ENCODE measurements at places on chromosomes 5 and 9.

GRCh38 chr5:157271740-157272271, 5.9 kb downstream of the CYFIP2 start:
- DNase-seq = no peak

GRCh38 chr5:143215690-143216089, 187.8 kb downstream of the NR3C1 start:
- no peak for DNase-seq

DNA sequence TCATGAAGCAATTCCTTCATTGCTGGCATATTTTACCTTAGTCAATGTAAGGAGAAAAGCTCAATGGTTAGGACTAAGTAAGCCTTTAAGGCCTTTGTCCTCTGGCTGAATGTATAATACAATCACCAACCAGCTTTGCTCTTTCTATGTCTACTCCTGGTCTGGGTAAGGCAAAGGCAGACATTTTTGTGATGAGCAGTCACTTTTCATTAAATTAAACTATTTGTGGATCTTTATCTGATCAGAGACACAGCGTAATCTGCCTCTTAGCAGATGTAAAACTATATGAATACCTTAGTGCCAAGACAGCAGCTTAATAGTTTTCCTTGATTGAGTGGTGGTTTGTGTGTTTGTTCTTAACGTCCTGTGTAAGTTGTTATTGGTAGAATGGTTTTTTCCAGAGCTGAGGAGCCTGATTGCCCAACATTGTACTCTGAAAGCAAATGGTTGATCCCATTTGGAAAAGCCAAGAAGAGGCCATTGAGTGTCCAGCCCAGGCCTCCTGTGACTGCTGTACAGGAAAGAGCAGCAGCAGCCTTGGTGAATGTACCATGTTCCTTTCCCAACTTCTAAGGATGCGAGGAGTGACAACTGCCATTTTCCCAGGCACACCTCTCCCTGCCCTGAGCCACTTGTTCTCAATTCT, 16.5 kb upstream of the CXXC5 start:
- no peak for DNase-seq

DNA sequence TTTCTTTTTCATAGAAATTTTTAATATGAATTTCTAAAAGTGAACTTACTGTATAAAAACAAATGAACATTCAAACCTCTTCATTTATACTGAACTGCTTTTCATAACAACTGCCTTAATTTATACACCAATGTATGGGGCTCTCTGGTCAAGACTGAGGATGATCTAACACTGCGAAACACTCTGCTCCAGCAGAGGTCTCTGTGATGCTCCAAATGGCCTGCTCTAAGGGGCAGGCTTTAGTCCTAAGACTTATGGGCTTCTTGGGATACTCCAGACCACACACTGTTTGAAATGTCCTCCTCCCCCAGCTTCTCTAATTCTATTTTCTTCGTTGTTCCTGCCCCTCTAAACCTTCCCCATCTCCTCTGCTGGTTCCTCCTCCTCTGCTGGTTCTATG, 58.5 kb downstream of the LIFR start:
- DNase-seq = no peak

GRCh38 chr5:138605254-138605972, 30.2 kb upstream of the HSPA9 start:
- DNase-seq = no peak

GRCh38 chr9:96386157-96386556, 2.6 kb upstream of the SLC35D2 start:
- no peak for DNase-seq

DNA sequence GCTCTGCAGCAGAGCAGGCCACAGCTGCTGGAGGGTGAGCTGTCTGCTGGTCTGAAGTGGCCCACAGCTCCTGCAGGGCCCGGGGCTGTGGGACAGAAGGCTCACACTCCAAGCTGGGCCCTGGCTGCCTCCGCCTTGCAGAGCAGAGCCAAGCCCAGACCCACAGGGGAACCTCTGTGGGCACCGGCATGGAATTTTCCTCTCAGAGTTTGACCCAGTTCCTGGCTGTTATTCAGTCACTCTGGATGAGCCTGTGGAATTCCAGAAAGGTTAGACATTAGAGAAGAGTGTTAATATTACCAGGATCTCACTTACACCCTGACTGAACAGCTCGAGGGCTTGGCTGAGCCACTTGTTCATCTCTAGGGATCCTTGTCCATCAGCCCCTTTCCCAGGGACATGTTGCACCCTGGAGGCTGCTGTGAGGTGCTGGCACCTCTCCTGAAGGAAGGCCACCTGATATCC, 17.5 kb downstream of the IL9 start:
- no peak for DNase-seq

DNA sequence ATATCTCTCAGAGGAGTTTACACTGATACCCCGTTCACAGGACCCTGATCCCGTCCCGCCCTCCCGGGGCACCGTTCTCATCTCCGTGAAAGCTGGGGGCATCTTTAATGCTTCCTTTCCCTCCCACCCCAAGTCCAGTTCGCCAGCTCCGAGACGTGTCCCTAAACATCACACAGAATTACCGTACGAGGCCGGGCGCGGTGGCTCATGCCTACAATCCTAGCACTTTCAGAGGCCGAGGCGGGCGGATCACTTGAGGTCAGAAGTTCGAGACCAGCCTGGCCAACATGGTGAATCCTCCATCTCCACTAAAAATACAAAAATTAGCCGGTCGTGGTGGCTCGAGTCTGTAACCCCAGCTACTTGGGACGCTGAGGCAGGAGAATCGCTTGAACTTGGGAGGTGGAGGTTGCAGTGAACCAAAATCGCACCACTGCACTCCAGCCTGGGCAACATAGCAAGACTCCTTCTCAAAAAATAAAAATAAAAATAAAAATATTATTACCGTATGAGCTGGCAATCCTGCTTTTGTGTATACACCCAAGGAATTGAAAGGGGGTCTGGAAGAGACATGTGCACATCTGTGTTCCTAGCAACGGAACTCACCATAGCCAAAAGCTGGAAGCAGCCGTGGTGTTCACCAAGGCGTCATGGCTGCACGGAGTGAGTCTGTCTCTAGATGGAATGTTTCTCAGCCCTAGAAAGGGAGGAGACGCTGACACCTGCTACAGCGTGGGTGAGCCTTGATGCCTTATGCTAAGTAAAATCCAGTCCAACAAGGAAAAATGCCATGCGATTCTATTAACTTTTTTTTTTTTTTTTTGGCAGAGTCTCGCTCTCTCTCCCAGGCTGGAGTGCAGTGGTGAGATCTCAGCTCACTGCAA, 1.2 kb upstream of the ABO start:
- no peak for DNase-seq

DNA sequence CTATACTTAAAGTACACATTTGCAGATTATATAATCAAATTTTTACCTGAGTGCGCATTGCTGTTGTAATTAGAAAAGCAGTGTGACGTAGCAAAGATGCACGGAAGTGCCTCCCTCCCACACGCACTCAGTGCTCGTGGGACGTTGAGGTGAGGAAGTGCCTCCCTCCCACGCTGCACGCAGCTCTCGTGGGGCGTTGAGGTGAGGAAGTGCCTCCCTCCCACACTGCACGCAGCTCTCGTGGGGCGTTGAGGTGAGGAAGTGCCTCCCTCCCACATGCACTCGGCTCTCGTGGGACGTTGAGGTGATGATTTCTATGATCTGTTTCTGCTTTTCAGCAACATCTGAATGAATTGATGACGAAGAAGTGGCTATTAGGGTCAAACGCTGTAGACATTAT, 21.0 kb downstream of the EXOC3 start:
- DNase-seq = no peak

DNA sequence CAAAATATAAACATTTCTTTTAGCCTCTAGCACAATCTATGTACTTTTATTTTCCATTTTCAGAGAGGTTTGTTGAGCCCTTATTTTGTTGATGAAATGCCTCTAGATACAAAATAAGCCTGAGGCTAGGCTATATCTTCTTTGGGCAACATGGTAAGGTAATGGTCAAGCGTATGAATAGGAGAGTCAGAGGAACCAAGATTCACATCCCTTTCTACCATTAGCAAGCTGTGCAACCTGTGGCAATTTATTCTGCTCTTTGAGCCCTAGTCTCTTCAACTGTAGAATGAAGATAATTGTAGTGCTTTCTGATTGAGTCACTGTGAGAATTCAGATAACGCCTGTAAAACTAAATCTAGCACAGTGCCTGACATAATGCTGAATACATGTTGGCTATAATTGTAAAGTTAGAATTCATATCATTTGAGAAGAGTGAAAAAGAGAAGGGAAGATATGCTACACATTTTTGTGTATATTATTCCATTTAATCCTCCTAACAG, 412.5 kb downstream of the CCDC171 start:
- no peak for DNase-seq

- no peak for DNase-seq
Measured at GRCh38 chr9:108045851-108046250, 556.3 kb upstream of the KLF4 start.

Data from HEK293T (cell line).